Sigmoid colon (tissue), 7 donors: ENCODE measurements at places on chromosomes 1 and 21. TPM values are rescaled to one million over a fixed set of nuclear protein-coding genes. Genes with fewer than 3 reads are reported as not detected.
A peak's percentile ranks its signal among the peaks of the same experiment; 100 is the strongest.

- H3K27me3 ChIP-seq, result no peaks in the 10 kb centered on the region
- H3K4me3 ChIP-seq, result no peak overlapping the region
- DNase-seq, result no peak
- H3K27ac ChIP-seq, result no peak overlapping the region
- no peaks in the 10 kb centered on the region for H3K4me1 ChIP-seq
- H3K36me3 ChIP-seq, result peaks cover 22% of the 10 kb centered on the region
These were observed 43.5 kb upstream of the SERPINC1 start for GRCh38 chr1:173960625-173961024.

DNA sequence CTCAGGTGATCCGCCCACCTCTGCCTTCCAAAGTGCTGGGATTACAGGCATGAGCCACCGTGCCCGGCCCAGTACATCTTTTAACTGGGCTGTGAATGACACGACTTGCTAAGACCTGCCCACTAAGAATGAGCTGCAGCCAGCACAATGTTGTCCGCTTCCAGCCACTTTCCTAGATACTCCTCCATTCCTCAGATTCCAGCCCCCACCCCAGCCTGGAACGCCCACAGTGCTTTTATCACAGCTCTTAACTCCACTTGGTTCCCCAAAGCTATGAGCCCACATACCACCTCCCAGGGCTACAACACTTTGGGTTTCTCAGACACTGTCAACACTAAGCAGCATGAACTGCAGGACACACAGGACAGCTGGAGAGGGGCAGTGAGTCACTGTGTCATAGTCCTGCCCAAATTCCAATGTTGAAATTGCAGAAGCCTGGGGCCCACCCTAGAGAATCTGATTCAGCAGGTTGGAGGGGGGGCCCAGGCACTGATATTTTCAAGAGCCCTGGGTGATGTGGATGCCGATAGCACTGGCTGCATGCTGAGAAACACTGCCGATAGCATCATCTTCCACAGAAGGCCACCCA is 58.0 kb downstream of the ACBD3 start:
- no peaks in the 10 kb centered on the region for H3K4me1 ChIP-seq
- no peaks in the 10 kb centered on the region for H3K36me3 ChIP-seq
- H3K27ac ChIP-seq, result no peak overlapping the region
- no peak overlapping the region for H3K4me3 ChIP-seq
- no peaks in the 10 kb centered on the region for H3K27me3 ChIP-seq

DNA sequence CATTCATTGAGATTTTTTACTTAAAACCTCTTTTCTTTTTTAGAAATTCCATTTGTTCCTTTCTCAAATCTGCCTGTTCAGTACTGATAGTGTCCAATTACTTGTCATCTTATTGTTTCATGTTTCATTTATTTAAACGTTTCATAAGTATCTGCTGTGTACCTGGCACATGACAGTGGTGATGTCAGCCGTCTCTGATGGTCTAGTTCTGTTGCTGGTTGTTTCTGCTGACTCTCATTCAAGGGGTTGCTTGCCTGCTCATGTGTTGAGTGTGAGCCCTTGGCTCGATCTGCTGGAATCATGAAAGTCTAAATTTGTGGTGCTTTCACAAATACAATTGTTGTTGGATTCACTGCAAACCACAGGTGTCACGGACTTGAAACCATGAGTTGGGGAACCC is 25.5 kb upstream of the C2CD2 start:
- H3K4me1 ChIP-seq, result no peaks in the 10 kb centered on the region
- H3K27me3 ChIP-seq, result no peaks in the 10 kb centered on the region
- H3K36me3 ChIP-seq, result no peaks in the 10 kb centered on the region
- no peak for DNase-seq

The FAM72D gene
- 0.36 TPM for total RNA-seq

The ZNF648 gene
- not detected for total RNA-seq

- H3K27ac ChIP-seq, result no peak overlapping the region
- H3K36me3 ChIP-seq, result peaks cover 4% of the 10 kb centered on the region
- peaks cover 9% of the 10 kb centered on the region for H3K4me1 ChIP-seq
- no peak overlapping the region for H3K4me3 ChIP-seq
- no peak for DNase-seq
These were observed 34.7 kb upstream of the RIPK4 start for GRCh38 chr21:41801321-41802197.

The TRABD2B gene
- total RNA-seq, result 0.95 TPM

DNA sequence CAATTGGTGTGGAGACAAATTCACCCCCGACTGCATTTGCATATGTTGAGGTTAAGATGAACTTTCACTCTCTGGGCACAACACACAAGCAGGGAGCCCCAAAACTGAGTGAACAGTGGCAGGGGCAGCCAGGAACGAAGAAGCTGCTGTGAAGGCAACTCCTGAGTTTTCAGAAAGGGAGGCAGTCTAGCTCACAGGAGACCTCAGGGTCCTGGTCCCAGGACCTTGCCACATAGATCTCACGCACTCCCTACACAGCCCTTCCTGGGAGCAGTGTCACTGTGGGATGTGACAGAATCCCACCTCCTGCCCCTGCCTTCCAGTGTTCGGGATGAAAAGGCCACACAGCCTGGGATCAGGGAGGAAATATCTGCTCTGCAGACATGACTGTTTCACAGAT is 60.9 kb downstream of the KCND3 start:
- H3K27me3 ChIP-seq, result no peaks in the 10 kb centered on the region
- H3K4me3 ChIP-seq, result no peak overlapping the region
- H3K4me1 ChIP-seq, result no peaks in the 10 kb centered on the region
- peak; percentile 26 for DNase-seq
- no peak overlapping the region for H3K27ac ChIP-seq

GRCh38 chr1:193631306-193631705 is 444.9 kb upstream of the B3GALT2 start:
- H3K27ac ChIP-seq, result no peak overlapping the region
- no peaks in the 10 kb centered on the region for H3K4me1 ChIP-seq
- no peak for DNase-seq
- H3K36me3 ChIP-seq, result no peaks in the 10 kb centered on the region

The CFAP45 gene
- not detected for total RNA-seq

GRCh38 chr1:183228347-183229220 is 42.5 kb downstream of the LAMC2 start:
- no peak overlapping the region for H3K4me3 ChIP-seq
- no peak overlapping the region for H3K27ac ChIP-seq
- DNase-seq, result no peak
- no peaks in the 10 kb centered on the region for H3K36me3 ChIP-seq

DNA sequence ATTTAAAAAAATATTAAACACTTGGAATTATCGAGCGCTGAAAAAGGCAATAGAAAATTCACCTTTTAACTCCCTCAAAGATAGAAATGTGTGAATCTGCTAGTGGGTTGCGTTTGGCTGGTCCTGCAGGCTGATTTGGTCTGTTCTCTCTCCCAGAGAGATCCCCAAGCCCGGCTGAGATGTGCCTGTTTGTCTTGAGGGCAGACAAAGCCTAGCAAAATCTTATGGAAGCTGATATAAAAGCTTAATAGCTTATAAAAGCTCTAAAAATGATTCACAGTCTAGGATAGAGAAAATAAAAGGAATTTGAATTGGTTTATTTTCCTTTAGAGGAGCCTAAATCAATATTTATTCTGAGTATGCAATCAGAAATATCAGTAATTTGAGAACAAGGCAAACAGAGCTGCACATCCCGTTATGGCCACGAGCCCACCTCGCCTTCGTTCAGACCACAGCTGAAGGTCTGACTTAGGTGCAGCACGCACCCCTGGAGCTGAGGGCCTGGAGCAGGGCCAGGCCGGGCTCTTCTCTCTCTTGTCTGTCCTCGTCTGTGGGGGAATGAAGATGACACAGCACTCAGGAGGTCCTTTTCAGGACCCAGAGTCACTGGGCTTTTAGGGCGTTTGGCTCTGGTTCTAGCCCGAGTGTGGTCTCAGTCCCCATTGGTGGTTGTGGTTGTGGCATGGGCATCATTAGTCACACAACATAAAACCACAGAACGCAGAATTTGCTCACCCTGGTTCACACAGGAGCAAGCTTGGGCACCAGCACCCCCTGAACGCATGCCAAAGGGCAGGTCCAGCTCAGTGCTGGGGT is 18.6 kb downstream of the PDE9A start:
- H3K27me3 ChIP-seq, result no peaks in the 10 kb centered on the region
- H3K36me3 ChIP-seq, result no peaks in the 10 kb centered on the region
- H3K27ac ChIP-seq, result peak overlapping the region; percentile 85
- no peak overlapping the region for H3K4me3 ChIP-seq

GRCh38 chr1:169530448-169530847 is 44.7 kb upstream of the SLC19A2 start:
- no peak overlapping the region for H3K4me3 ChIP-seq
- no peak for DNase-seq
- no peak overlapping the region for H3K27ac ChIP-seq
- no peaks in the 10 kb centered on the region for H3K27me3 ChIP-seq

- DNase-seq, result no peak
- H3K27ac ChIP-seq, result no peak overlapping the region
- H3K4me3 ChIP-seq, result no peak overlapping the region
- no peaks in the 10 kb centered on the region for H3K36me3 ChIP-seq
These were observed 213.2 kb downstream of the TGFB2 start for GRCh38 chr1:218558271-218558810.

GRCh38 chr1:206708058-206708457 is 23.4 kb downstream of the MAPKAPK2 start:
- no peak overlapping the region for H3K4me3 ChIP-seq
- peak; percentile 61 for DNase-seq
- H3K36me3 ChIP-seq, result no peaks in the 10 kb centered on the region
- H3K27me3 ChIP-seq, result no peaks in the 10 kb centered on the region
- H3K4me1 ChIP-seq, result peaks cover 96% of the 10 kb centered on the region

The RFX5 gene
- 39.6 TPM for total RNA-seq

DNA sequence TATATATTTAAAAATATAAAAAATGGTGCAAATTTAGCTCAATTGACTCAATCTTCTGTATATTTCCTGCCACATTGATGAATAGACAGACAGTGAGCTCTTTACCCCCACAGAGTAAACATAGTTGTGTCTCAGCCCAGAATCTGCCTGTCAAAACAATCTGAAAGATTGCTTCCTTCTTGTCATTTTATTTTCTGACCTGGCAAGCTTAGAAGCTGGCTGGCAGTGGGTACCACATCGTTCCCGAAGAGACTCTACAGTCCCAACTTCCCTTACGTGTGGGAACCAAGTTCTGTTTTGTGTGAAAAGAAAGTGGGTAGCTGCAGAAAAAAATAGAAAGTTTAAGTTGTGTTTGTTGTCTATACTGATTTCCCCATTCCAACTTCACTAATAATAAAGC is 629.3 kb upstream of the NEGR1 start:
- H3K27ac ChIP-seq, result no peak overlapping the region
- H3K4me3 ChIP-seq, result no peak overlapping the region
- no peaks in the 10 kb centered on the region for H3K27me3 ChIP-seq
- H3K4me1 ChIP-seq, result no peaks in the 10 kb centered on the region

DNA sequence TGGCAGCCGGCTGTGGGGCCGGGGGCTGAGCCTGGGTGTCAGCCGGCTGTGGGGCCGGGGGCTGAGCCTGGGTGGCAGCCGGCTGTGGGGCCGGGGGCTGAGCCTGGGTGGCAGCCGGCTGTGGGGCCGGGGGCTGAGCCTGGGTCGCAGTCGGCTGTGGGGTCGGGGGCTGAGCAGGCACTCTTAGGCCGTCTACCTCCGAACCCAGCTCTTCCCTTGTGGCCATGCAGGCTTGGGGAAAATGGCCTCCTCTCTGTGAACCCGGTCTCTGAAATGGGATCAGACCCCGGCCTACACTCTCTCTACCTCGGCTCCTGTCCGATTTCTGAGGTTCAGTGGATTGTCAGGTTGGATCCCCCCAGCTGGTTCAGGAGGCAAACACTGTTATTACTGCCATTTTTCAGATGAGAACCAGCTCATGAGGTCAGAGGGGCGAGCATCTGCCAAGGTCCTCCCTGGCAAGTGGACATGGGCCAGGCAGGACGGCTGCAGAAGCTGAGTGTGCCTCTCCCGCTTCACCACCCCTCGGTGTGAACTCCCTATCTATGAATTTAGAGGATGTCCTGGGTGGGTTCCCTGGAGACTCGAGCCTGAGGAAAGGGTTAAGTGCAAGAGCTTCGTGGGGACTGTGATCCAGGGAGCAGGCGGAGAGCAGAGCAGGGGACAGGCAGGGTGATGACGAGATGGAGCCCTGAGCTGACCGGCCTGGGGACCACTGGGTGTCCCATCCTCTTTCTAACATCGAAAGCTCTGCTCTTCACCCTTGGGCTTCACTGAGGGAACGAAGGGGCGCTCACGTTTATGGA is 10.9 kb upstream of the COL18A1 start:
- DNase-seq, result peak; percentile 57
- no peaks in the 10 kb centered on the region for H3K36me3 ChIP-seq
- H3K27me3 ChIP-seq, result no peaks in the 10 kb centered on the region
- no peak overlapping the region for H3K4me3 ChIP-seq
- H3K4me1 ChIP-seq, result no peaks in the 10 kb centered on the region

GRCh38 chr1:159991513-159991912 is 37.5 kb upstream of the SLAMF9 start:
- H3K36me3 ChIP-seq, result no peaks in the 10 kb centered on the region
- no peak overlapping the region for H3K27ac ChIP-seq
- H3K4me3 ChIP-seq, result no peak overlapping the region
- H3K4me1 ChIP-seq, result peaks cover 16% of the 10 kb centered on the region

GRCh38 chr21:39048064-39048463 is 135.2 kb downstream of the PSMG1 start:
- no peak overlapping the region for H3K27ac ChIP-seq
- H3K4me3 ChIP-seq, result no peak overlapping the region
- no peaks in the 10 kb centered on the region for H3K36me3 ChIP-seq

- no peaks in the 10 kb centered on the region for H3K4me1 ChIP-seq
- no peak for DNase-seq
- H3K27ac ChIP-seq, result no peak overlapping the region
- H3K4me3 ChIP-seq, result no peak overlapping the region
- no peaks in the 10 kb centered on the region for H3K36me3 ChIP-seq
- no peaks in the 10 kb centered on the region for H3K27me3 ChIP-seq
These were observed 2.4 kb downstream of the MAB21L3 start for GRCh38 chr1:116113615-116114014.

The ACTN2 gene
- 1.6 TPM for total RNA-seq

- no peak for DNase-seq
- no peaks in the 10 kb centered on the region for H3K36me3 ChIP-seq
- no peaks in the 10 kb centered on the region for H3K27me3 ChIP-seq
- no peak overlapping the region for H3K27ac ChIP-seq
These were observed 454.5 kb upstream of the NR5A2 start for GRCh38 chr1:199573047-199573446.

The F13B gene
- not detected for total RNA-seq

The BRDT gene
- not detected for total RNA-seq

DNA sequence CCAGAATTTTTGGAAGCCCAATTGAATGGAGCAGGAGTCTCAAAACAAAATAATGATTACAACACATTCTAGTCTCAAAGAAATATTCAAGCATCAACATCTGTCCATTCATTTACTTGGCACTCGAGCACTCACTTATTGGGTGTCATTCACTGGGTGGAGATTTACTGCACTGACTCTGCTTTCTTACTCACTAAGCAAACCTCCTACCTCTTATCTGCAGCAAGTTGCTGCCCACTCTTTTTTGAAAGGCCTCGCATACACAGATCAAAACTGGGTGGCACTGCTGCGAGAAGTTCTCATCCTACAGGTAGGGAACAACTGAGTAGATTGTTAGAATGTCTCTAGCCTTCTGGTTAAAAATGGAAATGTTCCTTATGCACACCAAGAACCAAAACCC is 18.0 kb downstream of the RHBDL2 start:
- no peak for DNase-seq
- no peaks in the 10 kb centered on the region for H3K36me3 ChIP-seq
- no peaks in the 10 kb centered on the region for H3K4me1 ChIP-seq
- no peak overlapping the region for H3K27ac ChIP-seq
- no peaks in the 10 kb centered on the region for H3K27me3 ChIP-seq
